Stimulated activated CD4-positive, alpha-beta T cell treated with anti-CD3 and anti-CD28 coated beads, Interleukin-4, amount 100 ng/mL, for 48 hours (primary cell): ENCODE measurements at places on chromosomes 16 and 17.

- no peak for DNase-seq
Measured at GRCh38 chr17:71516149-71516548, 604.7 kb upstream of the SOX9 start.

DNA sequence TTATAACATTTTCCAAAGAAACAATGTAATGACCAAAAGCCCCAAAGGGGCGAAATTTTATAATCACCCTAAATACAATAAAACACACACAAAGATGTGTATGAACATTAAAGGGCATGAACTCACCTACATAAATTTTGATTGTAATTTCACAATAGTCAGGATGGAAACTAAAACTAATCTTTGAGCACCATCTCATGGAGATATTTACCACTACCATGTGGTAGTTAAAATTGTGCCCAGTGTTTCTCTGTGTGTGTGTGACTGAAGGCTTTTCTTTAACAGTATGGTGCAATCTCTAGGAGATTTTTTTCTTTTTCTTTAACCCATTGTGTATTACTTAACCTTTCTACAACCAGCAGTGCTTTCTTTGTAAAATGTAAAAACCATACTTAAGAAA, 19.7 kb upstream of the MEIOC start:
- no peak for DNase-seq

GRCh38 chr17:66025551-66025950, 166.4 kb downstream of the CEP112 start:
- no peak for DNase-seq

- no peak for DNase-seq
Measured at GRCh38 chr17:6070913-6071511, 833 bp downstream of the WSCD1 start.

DNA sequence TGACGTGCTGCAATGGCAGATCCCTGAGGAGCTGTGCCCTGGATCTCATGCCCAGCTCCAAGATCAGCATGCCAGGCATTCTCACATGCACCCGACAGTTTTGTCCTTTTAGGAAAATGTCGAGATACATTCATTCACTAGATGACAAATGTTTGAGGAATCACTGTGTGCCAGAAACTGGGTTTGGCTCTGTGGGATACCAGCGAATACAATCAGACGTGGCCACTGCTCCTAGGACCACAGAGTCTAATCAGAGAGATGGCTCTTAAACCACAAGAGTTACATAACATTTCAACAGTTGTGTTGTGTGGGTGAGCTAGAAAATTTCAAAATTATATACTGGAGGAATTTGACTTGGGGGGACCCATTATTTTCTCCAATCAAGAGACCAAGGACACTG, 579.7 kb downstream of the CDH13 start:
- DNase-seq, result no peak

DNA sequence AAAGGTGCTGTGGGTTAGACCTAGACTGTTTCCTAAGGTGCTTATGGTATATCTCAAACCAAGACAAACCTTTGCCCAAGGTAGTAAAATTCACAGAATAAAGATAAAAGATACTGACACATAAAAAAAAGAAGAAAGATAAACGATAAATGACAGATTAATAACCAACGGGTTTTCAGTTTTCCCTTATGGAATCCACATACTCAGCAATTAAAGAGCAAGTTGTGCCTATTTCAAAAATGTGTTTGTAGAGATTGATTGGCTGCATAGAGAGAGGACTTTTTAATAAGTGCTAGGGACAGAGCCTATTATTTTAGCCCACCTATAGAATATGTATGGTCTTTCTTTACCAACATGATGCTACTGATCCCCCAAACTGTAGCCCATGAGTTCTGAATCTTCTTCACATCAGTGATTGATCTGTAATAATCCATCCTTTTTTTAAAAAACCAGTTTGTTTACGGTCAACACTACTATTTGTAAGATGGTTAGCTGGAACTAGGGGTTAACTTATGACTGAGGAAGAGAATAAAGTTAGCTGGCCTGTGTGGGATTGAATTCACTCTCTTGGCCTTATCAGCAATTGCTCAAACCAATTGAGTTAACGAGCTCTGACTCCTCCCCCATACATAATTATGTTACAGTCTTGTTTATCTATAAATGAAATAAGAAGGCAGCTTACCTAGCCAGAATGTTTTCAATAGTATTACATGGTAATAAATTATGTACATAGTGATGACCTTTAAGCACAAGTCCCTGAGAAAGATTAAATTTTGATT, 53.8 kb downstream of the SNX11 start:
- DNase-seq, result no peak

DNA sequence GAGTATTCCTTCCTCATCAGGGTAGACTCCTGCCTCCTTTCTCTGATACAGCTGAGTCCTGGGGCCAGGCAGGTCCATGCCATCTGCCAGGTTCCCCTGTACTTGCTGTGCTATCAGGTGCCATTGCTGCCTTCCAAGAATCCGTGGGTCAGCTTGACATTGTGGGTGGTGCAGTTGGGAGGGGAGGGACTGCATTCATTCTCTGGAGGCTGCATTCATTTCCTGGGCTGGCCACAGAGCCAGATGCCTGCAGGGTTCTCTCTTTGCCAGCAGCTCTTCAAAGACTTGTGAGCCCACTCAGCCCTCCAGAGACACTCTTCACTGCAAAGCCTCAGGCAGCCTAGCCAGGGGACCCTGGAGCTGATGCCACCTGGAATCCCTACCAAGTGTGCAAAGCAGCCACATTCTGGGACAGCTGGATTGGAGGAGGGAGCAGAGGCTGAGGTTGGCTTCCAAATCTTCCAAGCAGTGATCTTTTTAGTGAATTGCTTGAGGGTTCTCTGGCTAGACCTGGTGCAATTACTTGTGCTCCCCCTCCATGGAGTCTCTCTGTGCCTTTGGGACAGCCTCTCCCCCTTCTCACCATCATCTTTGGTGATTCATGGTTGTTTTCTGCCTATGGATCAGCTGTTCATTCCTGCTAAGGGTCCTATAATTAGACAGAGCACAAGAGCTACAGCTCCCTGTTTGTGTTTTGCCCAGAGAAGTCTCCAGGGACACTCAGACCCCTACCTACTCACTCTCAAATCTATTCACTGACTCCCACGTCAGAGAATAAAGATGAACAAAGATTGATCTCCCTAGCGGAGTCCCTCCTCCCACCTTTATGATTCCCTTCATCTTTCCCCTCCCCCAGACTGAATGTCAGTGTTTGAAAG, 20.9 kb downstream of the ANKFN1 start:
- DNase-seq, result no peak

DNA sequence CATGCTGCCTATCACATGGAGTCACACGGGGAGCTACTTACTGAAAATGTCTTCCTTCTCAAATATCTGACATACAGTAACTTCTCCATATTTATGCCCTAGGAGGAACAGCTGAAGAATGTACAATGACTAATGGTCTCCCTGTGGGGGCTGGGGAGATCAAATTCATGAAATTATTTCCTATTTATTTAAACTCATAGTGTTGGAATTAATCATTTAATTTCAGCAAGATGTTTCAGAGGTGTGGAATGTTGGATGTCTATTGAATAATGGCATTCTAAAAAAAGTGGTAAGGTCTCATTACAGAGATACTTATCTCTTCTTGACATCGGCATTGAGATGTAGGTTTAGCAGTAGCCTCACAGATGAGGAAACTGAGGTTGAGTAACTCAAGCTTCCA, 214.3 kb upstream of the CDH11 start:
- DNase-seq, result no peak

GRCh38 chr17:42127414-42127813, 4.8 kb downstream of the HSPB9 start:
- no peak for DNase-seq

DNA sequence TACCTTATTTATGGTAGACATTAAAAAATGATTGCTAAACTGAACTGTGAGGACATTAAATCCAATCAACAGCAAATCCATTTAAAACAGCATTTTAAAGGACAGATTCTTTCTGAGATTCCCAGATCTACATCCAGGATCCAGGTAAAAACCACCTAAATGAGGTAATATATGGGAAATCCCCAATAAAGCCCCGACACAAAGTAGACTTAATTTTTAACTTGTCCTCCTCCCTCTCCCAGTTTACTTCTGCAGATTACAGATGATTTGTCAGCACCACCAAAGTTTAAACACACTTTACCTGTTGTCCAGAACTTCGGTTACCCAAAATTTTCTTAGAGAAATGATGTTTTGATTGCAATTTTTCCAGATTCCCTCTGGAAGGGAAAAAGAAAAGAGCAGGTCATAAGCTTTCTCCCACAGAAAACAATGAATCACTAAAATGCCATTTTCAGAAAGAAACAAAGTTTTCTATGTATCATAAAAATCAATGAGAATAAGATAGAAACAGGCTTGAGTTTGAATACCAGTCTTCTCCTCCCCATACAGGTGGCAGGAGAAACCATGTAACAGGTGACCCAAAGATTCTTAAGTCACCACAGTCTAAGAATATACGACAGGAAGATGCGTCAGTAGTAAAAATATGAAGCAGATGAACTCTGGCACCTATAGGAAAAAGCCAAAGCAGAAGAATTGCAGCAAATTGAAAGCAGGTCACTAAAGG, 22.8 kb downstream of the GJC1 start:
- no peak for DNase-seq

DNA sequence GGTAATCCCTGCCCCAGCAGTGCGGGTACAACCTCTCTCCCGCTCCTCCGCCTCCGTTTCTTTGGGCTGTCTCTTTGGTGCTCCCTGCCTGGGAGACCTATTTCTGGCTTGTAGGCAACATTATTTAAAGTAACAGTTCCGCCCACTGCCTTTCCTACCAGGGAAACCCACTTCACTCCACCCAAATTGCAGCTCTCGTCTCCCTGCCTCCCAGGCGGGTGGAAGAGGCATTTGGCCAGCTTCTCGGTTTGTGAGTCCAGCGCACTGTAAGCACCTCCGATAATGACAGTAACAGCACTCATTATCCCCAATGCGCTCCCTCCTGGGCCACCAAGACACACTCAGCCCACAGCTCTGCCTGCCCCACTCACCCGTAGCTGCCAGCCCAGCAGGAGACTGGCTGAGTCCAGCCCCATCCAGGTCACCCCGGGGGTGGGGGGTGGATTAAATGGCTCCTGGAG, 165.1 kb upstream of the CDC42EP4 start:
- DNase-seq, result no peak

DNA sequence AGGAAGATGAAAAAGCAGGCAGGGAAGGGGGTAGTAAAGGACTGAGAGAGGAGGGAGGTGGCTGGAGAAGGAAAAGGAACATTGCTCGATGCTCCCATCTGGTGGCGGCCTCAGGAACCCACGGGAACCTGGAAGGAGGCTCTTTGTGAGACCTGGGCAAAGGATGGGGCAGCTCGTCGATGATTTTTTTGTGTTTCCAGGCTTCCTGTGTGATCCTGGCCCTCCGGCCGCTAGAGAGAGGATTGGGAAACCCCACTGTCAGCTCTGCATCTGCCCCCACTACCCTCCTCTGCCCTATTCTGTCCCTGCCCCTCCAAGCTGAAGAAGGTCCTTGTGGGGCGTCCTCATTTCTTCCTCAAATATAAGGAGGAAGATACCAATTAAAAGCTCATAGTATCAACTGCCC, 6.6 kb downstream of the WFIKKN2 start:
- peak; percentile 58 for DNase-seq

GRCh38 chr17:2347805-2348685, 10.7 kb downstream of the SGSM2 start:
- DNase-seq, result no peak

DNA sequence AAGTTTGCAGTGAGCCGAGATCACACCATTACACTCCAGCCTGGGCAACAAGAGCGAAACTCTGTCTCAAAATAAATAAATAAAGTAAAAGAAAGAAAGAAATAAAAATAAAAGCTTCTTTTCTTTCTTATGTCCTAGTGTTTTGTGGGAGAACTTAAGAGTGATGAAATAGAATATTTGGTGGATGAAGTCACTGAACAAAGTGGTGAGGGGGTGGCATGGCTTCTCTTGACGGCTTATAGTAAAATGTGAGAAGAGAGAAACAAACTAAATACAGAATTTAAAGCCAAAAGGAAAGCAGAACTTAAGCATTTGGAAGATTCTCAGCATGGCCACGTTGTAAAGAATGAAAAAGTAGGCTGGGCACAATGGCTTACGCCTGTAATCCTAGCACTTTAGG, 15.3 kb downstream of the SGF29 start:
- DNase-seq, result no peak

DNA sequence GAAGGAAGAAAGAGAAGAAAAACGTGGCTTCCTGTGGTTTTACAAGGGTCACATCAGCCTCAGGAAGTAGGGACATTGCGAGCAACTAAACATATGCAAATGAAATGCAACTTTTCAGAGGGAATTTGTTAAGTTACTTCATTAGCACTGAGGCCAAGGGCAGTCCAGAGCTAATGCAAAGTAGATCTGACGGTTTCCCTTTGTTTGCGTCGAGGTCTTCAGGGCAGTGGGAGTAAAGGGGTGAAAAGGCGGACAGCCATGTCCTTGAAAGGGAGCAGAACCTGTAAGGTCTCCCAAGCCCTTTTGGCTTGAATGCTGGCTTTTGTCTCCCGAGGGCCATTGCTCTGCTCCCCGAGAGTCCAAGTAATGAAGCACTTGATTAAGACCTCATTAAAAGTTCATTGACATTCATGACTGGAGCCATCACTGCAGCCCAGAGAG, 85.0 kb downstream of the PMP22 start:
- DNase-seq, result no peak

DNA sequence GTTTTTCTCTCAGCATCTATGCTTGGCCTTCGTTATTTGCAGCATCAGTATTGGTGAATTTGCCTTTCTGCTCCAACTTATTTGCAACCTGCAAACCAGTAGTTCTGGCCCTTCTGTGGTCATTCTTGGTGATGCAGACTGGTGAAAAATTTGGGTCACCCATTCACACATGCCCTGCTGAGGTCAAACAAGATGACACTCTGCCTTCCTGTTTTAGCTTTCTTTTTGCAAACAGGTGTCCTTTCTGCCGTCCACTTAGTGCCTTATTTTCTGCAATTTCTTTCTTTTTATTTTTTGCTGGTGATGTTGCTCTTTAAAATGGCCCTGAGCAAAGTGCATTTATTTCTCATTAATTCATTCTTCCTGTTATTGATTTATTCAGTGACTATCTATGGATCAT, 31.3 kb downstream of the PLCG2 start:
- no peak for DNase-seq

GRCh38 chr16:70697594-70698170, 11.8 kb upstream of the MTSS2 start:
- no peak for DNase-seq

GRCh38 chr16:50498431-50499155, 49.6 kb upstream of the NKD1 start:
- no peak for DNase-seq

GRCh38 chr17:34663714-34664113, 84.3 kb downstream of the TMEM132E start:
- no peak for DNase-seq

GRCh38 chr17:82083009-82083408, 15.0 kb downstream of the FASN start:
- DNase-seq, result no peak
